ENCODE measurements at places on chromosomes 1 and 21.

DNA sequence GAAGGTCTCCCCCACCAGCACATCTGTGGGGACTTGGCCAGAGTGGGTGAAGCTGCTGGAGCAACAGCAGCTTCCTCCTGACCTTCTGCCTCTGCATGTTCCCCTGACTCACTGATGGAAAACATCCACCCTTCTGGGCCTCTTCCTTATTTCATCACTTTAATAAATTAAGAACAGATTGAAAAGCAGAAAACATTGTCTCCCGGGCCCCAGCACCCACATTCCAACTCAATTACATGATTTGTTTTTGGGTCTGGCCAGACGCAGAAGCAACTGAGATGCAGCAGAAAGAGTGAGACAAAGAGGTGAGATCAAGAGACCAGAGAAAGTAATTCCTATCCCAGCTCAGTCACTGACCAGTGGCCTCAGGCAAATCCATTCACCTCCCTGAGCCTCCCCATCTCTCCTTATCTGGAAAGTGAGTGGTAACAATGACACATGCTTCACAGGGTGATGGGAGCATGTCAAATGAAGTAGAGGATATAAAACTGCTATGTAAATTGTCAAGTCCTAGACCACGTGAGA lies 157.1 kb downstream of the ELAVL4 start:
- DNase-seq: no peak

- no peak for DNase-seq
Observed at GRCh38 chr21:44742418-44743153, 31.2 kb upstream of the TSPEAR start.

DNA sequence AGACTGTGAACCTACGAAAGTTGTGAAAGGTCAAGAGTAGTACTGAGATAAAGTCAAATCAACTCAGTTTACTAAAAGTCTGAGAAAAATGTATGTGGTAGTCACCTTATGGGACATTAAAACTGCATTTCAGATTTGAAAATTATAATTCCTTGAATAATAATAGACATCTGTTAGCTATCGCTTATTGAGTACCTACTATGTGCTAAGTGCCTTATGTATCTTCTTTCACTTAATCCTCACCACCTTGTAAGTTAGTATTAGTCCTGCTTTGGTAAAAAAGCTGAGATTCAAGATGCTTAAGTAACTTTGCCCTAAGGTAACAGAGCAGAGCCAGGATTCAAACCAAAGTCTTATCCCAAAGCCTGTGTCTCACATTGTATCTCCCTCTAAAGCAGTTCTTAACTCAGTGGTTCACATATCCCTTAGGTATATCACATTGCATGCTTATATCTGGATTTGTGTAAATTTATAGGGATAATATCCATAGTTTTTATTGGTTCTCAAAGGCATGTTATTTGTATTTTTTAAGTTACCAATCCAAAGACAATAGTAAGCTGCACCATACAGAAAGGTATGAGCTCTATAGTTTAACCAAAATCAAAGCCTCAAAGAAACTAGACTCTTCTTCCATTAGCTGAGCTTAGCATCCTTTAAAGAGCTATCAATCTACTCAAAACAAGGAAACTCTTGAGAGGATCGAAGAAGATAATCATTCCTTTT lies 865 bp downstream of the PIGC start:
- DNase-seq: no peak

DNA sequence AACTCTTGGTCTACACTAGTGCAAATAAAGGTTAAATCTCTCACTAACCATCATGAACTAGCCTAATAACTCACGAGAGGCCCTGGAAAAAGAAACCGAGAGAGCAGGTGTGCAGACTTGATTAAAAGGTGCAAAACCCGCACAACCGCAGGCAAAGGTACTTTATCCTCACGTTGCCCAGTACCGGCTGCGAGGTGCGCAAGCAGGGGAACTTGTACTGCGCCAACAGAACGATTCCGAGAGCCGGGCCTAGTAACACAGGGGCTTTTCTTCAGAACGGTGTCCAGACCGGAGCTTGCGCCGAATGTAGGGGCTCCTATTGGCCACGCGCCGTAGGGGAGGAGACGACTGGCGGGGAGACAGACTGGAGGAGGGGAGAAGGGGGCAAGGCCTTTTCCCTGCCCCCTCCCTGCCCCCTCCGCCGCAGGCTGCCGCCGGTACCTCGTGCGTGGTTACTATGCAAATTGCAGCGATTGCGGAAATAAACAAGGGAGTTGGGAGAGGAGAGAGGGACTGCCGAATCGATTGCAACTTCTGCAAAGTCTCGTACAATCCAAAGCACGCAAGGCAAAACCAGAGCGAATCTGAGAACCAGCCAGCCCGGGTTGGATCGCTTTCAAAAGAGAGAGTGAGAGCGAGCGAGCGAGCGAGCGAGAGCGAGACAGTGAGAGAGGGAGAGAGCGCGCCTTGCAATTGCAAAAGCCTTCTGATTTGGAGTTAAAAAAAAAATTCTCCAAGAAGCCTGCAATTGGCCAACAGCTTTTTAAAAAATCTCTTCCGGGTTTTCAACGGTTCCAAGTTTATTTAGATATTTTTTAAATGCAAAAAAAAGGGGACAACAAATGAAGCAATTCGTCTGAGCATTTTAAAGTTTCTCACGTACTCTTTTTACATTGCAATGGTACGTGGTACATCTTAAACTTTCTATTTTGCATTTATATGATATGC lies 5.4 kb upstream of the NFIA start:
- peak; percentile 83 for DNase-seq

- DNase-seq: no peak
Observed at GRCh38 chr1:230711245-230711644, 2.7 kb downstream of the AGT start.

DNA sequence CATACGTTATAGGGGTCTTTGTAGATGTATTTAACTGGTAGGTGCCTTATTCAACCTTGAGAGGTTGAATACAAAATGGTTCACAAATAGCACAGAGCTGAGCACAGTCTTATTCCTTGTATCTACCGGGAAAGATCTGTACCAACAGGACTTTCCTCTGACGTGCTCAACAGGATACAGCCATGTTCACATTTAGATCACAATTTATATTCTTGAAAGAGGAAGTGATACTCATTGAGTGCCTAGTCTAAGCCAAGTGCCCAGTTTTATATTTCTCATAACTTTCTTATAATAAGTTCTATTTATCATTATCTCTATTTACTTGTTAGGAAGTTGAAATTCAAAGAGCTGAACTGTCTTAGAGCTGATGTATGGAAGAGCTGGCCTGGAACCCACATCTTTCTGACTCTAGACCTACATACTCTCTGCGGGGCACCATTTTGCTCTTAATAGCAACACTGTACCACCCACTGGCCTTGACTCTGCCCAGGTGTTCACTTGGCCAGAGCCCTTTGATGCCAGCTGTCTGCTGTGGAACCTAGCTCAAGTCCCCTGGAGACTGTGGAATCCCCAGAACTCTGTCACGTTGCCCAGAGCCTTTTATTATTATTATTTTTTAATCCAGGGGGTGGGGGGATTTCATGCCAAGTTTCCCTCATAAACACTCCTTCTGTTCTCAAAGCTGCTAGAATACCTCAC lies 156.2 kb downstream of the TPR start:
- DNase-seq: no peak

DNA sequence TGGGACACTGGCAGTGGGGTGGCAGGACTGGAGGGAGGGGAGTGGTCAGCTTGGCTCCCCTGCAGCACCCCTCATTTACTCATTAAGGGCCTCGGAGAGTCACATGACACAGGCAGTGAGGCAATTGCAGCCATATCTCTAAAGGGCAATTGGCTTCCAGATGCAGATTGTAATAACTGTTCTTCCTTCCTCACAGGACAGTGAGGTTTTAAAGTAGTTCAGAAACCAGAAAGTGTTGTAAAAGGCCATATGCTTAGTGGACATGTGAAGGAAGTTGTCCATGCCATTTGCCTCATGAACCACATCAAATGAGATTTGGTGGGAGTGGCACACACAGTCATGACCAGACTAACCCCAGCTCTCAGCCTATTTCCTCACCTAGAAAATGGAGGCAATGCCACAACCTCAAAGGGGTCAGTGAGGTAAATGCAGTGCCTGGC lies 11.1 kb downstream of the MTX1 start:
- DNase-seq: no peak

DNA sequence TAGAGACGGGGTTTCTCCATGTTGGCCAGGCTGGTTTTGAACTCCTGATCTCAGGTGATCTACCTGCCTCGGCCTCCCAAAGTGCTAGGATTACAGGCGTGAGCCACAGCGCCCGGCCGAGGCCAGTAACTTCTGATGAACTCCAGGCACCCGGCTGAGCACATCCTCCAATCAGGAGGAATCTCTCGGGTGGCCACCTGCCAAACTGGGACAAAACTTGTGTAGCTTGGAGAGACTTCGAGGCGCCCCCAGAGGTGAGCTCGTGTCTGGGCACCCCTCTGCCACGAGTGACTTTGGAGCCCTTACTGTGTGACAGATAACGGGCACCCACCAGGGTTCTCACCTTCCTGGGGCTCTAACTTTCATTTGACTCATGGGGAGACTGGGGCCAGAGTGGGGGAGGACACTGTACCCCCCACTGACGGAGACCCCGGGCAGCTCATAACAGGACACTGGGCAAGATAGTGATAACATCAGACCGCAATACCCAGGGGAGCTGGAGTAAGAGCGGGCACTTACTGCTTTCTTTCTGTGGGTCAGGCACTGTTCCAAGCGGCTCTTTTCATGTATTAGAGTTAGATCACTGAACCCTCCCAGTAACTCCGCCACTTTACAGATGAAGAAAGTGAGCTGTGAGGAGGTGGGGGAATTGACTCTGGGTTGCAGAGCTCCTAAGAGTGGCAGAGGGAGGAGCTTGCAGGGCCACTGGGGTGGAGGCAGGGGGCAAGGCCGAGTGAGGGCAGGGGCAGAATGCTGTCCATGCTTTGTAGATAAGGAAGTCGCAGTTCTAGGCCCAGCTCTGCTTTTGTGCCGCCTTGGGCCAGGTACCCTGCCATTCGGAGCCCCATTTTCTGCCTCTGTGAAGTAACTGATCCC lies 1.9 kb upstream of the PADI2 start:
- DNase-seq: no peak

GRCh38 chr1:158067662-158068061 lies 74.2 kb downstream of the KIRREL1 start:
- no peak for DNase-seq

DNA sequence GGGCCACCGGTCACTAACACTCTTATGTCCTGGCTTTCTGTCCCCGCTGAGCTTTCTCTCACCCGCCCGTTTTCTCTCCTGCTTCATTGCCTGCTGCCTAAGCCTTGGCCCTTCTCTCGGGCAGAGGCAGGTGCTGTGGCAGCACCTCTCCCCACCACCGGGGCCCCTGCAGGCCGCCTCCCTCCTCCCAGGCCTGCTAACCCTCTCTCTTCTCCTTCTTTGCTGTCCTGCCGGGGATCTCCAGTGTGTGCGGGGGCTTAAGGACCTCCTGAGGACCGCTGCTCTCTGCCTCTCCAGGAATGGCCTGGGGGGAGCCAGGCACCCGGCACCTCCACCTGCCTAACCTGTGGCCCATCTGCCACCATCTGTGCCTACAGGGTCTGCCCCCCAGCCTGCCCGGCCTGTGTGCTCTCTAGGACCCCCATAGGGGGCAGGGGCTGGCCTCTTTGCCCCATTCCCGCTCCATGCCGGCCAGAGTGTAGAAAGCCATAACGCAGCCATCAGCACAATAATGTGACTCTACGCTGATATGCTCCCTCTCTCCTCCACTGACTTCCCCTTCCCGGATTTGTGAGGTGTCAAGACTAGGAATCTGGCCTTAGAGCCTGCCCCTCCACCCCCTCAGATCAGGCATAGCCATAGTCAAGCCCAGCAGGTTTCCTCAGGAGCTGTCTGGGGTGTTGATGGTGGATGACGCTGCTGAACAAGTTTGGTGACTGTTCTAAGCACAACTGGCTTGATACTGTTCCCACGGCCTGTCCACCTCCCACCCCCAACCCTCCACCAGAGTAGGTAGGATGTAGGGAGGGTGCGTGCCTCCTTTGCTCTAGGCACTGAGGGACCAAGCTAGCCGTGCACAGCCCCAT lies 6.1 kb upstream of the SFN start:
- DNase-seq: no peak

Measured in right renal cortex interstitium (tissue), 3 donors.